Fibroblast of villous mesenchyme (primary cell): ENCODE measurements at places on chromosomes 7 and 10. TPM values are rescaled to one million over a fixed set of nuclear protein-coding genes. Genes with fewer than 3 reads are reported as not detected.

GRCh38 chr10:131722121-131722520 lies 178.7 kb upstream of the PPP2R2D start:
- no peak for DNase-seq

DNA sequence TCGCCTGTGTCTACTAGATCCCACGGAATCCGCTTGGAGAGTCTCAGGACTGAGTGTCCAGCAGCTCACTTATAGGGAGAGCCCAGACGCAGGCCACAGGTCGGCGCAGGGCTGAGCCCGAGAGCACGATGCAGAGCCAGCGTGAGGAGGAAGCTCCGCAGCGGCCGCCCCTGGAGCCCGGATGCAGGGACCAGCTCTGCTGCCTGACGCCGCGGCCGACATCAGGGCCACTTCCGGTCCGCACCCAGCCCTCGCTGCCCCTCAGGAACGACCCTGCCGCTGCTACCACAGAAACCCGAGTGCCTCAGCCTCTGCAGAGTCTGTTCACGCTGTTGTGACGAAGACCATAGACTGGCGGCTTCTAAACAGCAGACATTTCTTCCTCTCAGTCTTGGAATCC lies 275.8 kb upstream of the PPP2R2D start:
- no peak for DNase-seq

GRCh38 chr7:18018296-18019215 lies 9.1 kb downstream of the PRPS1L1 start:
- no peak for DNase-seq

The MSRB2 gene
- total RNA-seq: 11.9 and 15.1 TPM in 2 replicates

GRCh38 chr7:100430493-100431285 lies 1.1 kb downstream of the MEPCE start:
- DNase-seq: peak; percentile 28

The SNX8 gene
- total RNA-seq: 17.7 and 21.3 TPM in 2 replicates

- peak; percentile 68 for DNase-seq
Observed at GRCh38 chr10:75400771-75401568, 594 bp downstream of the ZNF503 start.

DNA sequence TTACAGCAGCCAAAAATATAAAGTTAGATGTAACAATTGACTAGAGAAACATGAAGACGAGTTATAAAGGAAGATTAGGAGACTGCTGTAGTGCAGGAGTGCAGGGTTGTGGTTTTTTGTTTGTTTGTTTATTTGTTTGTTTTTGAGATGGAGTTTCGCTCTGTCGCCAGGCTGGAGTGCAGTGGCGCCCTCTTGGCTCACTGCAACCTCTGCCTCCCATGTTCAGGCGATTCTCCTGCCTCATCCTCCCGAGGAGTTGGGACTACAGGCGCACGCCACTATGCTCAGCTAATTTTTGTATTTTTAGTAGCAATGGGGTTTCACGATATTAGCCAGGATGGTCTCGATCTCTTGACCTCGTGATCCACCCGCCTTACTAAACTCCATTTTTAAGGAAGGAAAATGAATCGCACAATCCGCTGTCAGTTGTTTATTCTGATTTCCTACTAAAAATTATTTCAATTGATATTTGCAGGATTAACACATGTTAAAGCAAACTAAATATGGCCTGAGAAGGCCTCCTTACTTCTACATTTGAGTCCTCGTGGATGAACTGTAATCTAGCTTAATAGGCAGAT lies 233.3 kb downstream of the NSUN6 start:
- DNase-seq: no peak

DNA sequence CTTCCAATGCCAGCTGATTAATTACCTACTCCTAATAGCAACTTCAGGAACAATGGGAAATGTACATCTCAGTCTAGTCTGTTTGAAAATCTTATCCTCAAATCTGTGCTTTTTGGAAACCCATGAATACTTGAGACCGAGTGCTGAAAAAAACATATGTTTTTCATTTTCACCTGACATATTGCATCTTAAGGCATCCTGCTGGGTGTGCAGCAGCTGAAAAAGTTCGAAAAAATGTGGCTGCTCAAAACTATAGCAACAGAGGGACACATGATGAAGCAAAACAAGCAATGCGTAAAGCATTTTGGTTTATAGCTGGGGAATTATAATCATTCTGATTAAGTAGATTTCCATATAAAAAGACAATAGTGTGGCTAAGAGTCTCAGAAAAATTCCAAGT lies 218.0 kb downstream of the CREB5 start:
- DNase-seq: no peak

GRCh38 chr7:49791088-49791741 lies 17.8 kb downstream of the VWC2 start:
- no peak for DNase-seq

- no peak for DNase-seq
Observed at GRCh38 chr7:29277436-29278215, 83.1 kb downstream of the CHN2 start.

- DNase-seq: no peak
Observed at GRCh38 chr7:121057878-121058277, 69.4 kb downstream of the CPED1 start.

DNA sequence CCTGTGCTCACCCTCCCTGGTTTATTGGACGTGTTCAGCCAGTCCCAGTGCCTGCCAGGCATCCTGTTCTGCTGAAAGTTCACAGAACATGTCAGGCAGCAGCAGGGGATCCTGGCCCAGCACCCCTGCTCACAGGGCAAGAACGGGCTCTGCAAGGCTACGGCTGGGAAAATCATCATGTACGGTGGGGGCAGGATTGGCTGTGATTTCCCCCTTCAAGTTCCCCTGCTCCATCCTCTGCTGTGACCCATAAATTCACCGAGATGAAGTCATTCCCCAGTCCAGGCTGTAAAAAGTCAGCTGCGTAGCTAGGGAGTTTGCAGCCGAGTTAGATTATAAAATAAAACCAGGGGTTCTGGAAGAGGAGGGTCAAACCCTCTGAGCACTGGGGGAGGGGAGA lies 484.1 kb upstream of the ZMIZ1 start:
- DNase-seq: no peak

DNA sequence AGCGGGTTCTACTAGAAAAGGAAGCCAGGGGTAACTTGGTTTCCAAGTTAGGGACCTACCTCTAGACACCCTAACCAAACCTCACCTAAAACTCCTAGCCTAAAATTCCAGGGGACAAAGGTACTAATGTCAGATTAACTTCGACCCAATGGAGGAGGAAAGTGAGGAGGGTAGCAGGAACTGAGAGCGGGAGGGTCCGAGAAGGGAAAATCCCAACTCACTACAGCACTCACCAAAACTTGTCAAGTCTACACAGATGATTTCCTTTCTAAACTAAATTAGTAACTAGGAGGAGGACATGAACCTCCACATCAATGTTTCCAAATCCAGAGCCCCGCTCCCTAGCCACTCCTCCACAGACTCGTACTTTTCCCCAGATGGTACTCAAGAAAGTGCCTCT lies 22.6 kb downstream of the CHCHD3 start:
- DNase-seq: no peak

The CNPY1 gene
- not detected in 2 replicates for total RNA-seq

GRCh38 chr10:132421847-132422751 lies 25.1 kb downstream of the PWWP2B start:
- DNase-seq: no peak

The TMEM196 gene
- not detected in 2 replicates for total RNA-seq

The CTBP2 gene
- total RNA-seq: 74.3 and 84.7 TPM in 2 replicates

The NPFFR1 gene
- not detected in 2 replicates for total RNA-seq

GRCh38 chr7:10083766-10084165 lies 889.9 kb upstream of the PHF14 start:
- DNase-seq: no peak

The LRIT1 gene
- total RNA-seq: not detected in 2 replicates

GRCh38 chr10:62529396-62529795 lies 155.2 kb downstream of the ZNF365 start:
- no peak for DNase-seq

DNA sequence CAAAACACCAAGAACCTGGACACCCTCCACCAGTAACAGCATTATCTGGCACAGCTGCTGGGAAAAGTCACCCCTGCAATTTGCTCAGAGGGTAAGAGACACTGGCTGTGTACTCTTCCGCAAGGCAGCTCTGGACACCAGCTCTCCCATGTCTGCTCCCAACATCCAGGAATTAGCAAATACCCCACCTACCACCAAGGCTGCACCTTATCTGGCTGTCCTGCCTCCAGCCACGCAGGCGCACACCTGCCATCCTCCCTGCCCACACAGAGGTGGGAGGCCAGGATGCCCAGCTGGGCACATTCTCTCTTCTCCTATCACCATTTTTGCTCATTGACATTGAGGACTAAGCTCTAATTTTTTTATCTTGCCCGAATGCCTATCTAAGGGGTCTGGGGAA lies 20.3 kb upstream of the BNIP3 start:
- no peak for DNase-seq

- peak; percentile 80 for DNase-seq
Observed at GRCh38 chr7:27166531-27167505, 1.5 kb upstream of the HOXA9 start.
